T-helper 17 cell (primary cell): ENCODE measurements at places on chromosomes 2 and 18.
A peak's percentile ranks its signal among the peaks of the same experiment; 100 is the strongest.

DNA sequence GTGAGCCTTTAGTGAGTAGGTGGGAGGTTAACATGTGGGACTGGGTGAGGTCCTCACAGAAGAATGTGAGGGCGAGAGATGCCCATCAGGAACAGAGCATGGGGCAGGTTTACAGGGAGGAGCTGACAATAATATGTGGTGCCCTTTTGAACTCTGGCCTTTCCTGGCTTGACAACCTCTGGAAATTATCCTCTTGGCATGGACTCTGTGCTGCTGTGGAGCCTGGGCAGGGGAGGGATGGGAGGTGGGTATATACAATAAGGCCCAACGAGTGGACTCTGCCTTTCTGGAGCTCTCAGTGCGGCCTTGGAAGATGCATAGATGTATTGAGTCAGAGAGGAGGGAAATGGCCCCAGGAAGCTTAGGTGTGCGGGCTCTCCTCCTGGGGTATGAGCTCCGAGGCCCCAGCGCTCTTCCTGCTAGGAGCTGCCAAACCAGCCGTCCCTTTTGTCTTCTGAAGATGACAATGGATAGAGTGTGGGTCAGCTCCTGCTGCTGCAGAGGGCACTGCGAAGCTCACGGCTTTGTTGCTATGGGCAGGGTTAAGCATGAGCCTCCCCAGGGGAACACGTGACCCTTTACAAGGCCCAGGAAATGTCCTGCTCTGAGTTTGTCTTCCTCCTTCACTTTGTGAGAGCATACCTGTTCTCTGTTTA, 8.7 kb upstream of the PSD4 start:
- no peak for DNase-seq

DNA sequence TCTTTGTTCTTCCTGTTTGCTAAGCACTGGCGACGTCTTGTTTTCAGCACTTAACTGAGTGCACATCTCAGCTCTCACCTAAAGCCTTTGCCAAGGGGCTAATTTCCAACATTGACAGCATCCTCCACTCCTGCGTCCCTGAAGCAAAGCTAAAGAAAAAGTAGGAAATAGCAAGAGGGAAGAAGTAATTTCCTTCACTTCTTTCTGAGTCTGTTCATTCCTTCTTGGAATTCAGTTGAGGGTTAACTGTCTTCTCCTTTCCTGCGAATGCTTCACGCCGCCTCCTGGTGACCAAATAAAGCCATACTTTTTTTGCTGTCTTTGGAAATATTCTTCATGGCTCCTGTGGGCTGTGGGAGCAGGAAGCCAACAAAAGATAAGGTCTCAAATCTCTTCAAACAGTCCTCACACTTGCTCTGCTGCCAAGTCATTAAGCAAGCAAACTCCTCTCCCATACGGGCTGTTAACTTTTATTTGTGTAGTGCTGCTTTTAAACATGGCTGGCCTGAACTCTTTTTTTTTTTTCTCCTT, 100.9 kb downstream of the DPP10 start:
- DNase-seq: no peak

DNA sequence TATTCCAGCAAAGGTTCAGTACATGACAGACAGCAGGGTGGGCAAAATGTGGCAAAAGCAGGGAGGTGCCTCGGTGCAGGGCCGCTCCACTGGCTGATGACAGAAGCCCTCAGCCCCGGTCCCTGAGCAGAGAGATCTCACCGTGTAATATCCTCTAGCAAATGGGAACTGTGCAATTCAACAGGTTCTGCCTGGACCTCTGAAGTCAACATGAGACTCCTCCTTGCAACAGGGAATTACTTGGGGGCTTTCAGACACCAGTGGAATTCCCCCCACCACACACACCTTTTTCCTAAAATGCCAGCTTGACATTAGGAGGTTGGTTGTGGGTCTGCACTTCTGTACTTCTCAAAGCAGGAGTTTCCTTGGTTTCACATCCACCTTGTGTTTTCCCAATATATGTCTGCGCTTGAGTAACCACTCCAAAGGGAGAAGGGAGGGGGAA, 50.8 kb downstream of the SPRED2 start:
- DNase-seq: no peak

- no peak for DNase-seq
Measured at GRCh38 chr2:1367601-1368000, 45.7 kb upstream of the TPO start.

- DNase-seq: peak; percentile 69
Measured at GRCh38 chr18:77063260-77063659, 69.3 kb downstream of the MBP start.

DNA sequence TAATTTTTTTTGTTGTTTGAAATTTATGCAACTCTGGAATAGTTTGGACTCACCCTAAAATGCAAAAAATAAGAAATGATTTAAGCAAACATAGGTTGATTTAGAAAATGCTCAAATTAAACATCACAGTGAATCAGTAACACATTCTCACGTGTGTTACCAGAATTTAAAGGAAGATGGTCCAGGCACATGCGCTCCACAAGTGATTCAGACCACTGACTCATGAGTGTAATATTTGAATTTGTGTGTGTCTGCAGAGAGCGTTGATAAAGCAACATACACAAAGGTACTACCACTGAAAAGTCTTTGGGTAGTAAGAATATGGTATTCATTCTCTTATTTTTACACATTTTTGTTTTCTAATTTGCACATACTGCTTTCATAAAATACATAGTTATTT, 7.9 kb downstream of the SS18 start:
- DNase-seq: no peak

DNA sequence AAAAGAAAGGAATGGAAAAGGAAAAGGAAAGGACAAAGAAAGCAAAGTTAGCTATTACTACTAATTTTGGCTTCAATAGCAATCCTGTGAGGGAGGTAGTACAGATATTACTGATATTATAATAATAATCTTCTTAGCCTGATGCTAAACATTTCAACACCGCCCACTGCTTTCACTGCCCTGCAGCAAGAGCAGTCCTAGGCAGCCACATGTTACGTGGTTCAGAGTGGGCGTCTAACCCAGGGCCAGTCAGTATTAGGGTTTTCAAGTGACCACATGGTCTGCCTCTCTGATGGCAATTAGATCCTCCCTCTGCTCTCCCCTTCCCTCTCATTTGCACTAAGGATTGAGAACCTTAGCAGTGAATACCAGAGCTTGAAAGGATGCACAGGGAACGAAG, 83.7 kb upstream of the ZNF397 start:
- no peak for DNase-seq

DNA sequence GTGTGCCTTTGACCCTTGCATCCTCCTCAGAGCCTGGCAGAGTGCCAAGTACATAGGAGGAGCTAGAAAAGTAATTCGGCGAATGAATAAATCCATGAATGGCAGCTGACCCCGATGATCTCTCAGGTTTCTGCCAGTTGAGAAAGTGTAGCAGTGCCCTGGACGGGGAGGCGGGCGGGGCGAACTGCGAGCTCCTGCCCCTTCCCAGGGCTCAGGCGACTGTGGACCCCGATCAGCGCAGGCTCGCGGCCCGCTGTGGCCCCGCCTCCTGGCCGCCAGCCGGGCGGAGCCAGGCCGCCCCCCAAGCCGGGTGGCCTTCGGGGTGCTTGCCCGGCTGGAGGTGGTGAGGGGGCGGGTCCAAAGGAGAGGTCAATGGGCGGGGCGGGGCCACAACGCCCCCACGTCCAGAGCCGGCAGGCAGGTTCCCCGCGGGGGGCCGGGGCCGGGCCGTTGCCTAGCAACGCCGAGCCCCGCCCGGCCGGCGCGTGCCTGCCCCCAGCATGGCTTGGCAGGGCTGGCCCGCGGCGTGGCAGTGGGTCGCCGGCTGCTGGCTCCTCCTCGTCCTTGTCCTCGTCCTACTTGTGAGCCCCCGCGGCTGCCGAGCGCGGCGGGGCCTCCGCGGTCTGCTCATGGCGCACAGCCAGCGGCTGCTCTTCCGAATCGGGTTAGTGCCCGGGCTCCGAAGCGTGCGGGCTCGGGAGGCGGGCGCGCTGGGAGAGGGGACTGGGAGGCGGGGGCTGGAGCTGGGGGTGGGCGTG, 30.6 kb upstream of the TMBIM1 start:
- DNase-seq: peak; percentile 38

DNA sequence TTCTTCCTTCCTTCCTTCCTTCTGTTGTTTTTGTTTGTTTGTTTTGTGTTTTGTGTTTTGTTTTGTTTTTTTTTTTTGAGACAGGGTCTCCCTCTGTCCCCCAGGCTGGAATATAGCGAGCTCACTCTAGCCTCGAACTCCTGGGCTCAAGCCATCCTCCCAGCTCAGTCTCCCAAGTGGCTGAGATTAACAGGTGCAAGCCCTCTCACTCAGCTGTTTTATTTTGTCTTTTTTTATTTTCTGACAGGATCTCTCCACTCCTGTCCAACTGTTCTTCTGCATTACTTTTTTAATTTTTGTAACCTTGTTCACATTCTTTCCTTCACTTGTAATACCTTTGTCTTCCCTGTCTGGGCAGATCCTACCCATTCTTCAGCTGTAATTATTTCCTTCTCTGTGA, 23.6 kb downstream of the MAP3K20 start:
- DNase-seq: no peak

DNA sequence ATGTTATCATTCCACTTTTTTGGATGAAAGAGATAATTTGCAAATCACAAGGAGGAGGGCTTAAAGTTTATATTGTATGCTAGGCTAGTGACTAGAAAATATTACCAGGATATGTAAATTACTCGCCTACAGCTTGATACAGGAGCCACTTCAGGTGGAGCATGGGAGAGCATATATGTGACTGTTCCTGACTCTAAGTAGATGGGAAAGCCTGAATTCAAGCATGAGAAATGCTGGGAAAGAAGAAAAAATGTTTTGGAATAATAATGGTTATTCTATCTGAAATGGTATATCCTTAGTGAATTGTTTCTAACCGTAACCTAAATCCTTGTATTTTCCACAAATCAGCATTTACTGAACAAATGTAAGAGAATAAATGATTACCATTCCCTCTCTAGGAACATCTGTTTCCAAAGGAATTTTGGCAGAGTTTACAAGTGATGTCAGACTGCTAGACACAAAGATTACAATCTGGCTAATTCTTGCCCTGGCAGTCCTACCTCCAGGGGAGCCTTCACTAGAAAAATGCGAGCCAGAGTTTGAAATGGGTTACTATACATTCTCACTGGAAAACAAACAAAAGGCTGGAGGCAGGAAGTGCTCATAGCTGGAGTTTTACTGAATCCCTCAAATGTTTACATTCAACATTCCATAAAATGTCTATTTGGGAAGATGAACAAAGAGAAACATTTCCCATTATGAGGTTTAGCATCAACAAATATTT, 129.4 kb upstream of the MAPRE2 start:
- DNase-seq: no peak

DNA sequence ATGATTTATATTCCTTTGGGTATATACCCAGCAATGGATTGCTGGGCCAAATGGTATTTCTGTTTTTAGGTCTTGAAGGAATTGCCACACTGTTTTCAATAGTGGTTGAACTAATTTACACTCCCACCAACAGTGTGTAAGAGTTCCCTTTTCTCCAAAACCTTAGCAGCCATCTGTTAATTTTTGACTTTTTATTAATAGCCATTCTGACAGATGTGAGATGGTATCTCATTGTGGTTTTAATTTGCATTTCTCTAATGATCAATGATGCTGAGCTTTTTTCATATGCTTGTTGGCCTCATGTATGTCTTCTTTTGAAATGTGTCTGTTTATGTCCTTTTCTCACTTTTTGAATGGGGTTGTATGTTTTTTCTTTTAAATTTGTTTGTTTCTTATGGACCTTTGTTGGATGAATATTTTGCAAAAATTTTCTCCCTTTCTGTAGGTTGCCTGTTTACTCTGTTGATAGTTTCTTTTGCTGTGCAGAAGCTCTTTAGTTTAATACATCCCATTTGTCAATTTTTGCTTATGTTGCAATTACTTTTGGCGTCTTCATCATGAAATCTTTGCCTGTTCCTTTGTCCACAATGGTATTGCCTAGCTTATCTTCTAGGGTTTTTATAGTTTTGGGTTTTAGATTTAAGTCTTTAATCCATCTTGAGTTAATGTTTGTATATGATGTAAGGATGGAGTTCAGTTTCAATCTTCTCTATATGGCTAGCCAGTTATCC, 119.7 kb upstream of the XIRP2 start:
- DNase-seq: no peak

- no peak for DNase-seq
Measured at GRCh38 chr2:67642046-67642382, 244.9 kb downstream of the ETAA1 start.

DNA sequence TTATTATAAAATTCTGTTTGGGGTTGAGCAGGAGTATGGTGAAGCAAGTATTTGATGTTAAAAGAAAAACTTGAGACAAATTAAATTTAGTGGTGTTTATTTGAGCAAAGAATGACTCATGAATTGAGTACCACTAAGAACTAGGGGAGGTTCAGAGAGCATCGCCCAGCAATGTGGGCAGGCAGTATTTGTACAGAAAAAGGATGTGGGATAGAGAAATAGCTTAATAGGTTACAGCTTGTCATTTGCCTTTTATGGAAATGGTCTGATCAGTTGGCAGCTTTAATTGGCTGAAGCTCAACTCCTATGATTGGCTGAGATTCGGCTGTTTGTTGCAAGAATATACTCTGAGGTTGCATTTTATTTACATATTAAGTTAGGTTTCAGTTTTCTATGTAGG, 68.2 kb downstream of the LRATD1 start:
- no peak for DNase-seq

DNA sequence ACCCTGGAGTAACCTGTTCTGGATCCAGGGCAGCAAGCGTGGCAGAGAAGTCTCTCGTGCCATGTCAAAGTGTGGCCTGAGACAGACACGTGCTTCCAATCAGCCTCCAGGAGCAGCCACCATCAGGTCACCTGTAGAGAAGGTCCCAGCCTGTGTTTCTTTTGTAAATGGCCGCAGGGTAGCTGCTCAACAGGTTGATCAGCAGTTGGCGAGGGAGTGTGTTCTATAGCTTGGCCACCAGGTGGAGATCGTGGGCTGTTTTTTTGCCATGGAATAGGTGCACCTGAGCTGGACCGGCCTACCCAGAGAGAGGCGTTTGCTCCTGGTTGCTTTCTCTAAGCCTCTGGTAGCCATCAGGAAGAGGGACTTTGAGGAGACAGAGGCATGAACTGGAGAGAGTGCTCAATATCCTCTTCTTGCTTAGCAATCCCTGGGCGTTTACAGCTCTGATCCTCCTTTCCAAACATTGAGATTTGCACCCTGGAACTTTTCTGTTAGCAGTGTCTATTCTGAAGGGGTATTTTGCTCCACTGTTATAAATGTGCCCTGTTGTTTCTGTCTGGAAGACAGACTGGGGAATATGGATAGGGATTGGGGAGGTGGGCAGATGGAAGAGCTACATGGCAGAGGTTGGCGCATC, 34.2 kb upstream of the EN1 start:
- peak; percentile 19 for DNase-seq

DNA sequence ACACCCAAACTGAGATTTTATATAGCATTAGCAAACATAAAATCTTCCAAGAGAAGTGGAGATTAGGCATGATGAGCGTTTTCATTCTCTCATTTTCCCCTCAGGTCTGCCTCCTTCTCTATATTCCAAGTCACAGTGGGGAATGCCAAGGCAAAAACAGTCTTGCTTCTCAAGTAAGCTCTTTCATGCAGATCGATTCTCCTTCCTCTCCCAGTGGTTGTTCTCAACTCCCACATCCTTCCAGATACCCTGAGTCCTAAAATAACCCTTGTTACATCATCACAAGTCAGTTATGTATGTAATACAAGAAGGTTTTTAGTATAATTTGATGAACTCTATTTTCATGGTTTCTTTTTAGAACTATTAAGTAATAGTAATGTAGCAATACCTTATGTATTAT, 150.6 kb downstream of the TXNL1 start:
- no peak for DNase-seq

GRCh38 chr18:48868468-48869466, 82.0 kb downstream of the SMAD7 start:
- DNase-seq: peak; percentile 15

GRCh38 chr2:10864861-10865636, 46.7 kb upstream of the KCNF1 start:
- no peak for DNase-seq
